NCI-H1694 treated with DMSO at 0.1 percent for 48 hours (cell line): ENCODE measurements at places on chromosomes 11 and 22.
A peak's percentile ranks its signal among the peaks of the same experiment; 100 is the strongest.

DNA sequence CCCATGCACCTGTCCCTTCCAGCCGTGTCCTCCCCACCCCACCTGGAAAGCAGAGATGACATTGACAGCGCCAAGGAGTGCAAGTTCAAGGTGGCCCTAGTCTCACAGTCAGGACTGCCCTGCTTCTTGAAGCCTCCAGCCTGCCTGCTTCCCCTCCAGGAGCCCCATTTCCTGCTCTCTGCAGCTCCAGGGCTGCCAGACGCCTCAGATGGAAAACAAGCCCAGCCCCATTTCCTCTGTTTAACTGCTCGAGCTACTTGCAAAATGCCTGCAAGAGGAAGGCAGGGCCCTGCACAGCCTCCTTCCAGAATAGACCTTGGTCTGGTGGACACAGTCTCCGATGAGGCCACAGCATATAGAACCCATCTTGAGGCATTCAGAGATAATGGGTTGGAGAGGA is 5.0 kb upstream of the DGKZ start:
- no peak for DNase-seq

DNA sequence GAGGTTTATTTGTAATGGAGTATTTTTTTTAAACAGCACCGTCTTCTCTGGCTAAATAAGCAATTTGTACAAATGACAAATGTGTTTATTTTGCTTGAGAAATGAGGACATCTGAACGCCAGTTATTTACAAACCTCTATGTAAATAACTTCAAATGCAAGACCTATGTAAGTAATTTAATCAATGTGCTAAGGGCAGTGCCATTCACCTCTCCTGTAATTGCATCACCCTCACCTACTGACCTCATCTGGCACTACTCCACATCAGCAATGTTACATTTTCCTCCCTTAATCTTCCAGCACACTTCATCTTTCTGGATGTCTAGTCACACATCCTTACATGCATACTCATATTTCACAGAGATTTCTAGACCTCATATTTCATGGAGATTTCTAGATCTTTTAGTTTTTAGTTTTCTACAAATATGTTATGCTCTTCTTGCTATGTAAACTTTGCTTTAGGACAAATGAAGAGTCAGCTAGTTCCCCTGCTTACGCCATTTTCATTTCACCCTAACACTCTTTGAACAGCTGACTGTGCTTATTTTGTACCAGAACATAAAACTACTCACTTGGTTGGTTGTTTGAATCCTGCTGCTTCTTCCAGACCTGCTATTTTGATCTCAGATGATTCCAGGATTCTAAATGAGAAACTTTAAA is 238.6 kb downstream of the GRM5 start:
- no peak for DNase-seq

GRCh38 chr11:103055221-103055890 is 36.6 kb downstream of the DCUN1D5 start:
- no peak for DNase-seq

DNA sequence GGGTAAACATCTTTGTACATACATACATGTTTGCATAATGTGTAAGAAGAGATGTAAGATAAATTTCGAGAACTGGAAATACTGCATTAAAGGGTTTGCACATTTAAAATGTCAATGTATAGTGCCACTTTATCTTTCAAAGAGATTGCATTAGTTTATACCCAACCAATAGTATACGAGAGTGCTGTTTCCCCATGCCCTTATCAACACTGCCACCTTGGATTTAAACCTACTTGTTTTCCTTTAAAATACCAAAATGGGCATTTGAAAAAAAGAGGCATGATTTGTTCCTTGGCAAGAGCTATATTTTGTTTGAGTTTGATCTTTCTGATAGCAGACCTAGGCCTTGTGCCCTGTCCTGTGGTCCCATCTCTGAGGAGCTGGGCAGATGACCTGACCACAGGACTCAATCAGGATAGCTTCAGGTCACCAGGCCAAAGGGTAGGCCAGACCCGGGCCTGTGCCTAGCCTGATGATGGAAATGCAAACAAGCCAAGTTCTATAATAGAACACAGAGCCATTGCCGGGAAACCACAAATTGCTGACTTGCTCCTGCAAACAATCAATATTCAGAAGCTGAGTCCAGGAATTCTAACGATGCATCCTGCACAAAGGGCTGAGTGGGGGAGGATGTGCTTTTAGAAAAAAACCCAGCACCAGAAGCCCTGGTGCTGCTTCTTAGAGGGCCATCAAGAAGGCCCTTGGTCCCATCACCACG is 16.9 kb upstream of the ALG8 start:
- DNase-seq: no peak

DNA sequence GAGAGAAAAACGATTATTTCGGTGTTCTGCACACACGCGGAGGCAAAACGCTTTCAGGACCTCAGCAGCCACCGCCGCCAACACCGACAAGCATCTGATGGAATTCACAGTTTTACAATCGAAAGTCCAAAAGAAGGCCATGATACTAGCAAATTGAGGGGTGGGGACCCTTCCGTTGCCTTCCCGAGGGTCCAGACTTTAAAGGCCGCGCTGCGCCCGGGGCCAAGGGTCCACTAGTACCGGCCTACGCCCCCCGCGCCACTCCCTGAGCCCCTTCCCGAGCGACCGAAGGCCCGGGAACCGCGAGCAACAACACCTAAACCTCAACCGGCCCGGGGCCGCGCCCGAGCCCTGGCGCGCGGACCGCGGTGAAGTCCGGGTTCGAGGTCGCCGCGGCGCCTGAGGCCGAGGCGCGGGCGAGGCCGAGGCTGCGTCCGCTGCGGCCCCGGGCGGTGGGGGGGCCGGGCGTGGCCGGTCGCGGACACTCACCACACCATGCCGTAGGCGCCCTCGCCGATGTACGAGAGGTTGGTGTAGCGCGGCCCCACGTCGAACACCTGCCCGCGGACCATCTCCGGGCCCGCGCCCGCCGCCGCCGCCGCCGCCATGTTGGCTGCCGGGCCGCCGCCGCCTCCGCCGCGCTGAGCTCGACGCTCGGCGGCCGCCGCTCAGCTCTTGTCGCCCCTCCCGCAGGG is 465 bp downstream of the MAPK1 start:
- DNase-seq: no peak

DNA sequence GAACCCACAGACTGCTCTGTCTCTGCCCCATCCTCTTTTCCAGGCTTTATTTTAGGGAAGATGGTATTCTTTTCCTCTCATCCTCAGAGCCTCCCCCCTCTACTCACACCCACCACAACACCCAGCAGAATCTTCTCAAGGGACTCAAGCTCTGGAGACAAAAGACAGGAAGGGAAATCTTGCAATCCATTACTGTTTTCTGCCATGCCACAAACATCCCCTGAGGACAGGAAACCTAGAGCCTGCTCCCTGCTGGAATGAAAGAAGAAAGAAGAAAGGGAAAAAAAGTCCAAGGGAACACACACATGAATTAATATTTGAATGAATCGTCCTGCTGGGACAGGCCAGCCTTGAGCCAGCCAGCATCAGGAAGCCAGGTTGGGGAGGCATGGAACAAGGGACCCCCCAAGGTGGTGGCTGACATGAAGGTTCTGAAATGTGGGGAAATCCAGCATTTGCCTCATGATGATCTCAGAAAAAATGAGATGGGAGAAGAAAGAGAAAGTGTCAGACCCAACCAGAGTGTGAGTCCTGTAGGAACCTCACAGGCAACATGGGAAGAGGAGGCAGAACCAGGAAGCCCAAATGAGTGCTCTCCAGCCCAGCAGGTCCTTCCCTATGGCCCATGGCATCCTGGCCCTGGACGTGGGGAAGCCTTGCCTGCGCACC is 34.0 kb downstream of the SLCO2B1 start:
- no peak for DNase-seq

- DNase-seq: no peak
These were observed 144.1 kb downstream of the NOX4 start for GRCh38 chr11:89347071-89347470.

GRCh38 chr22:35648066-35649025 is at the start of gene APOL6:
APOL6 (plus strand) TSS chr22:35648446; CDS start chr22:35656426, 7,980 bp downstream.
- peak; percentile 6 for DNase-seq

- DNase-seq: no peak
These were observed 66.4 kb downstream of the CTTN start for GRCh38 chr11:70464509-70465361.

GRCh38 chr22:21760640-21761039 is 25.0 kb upstream of the YPEL1 start:
- no peak for DNase-seq

DNA sequence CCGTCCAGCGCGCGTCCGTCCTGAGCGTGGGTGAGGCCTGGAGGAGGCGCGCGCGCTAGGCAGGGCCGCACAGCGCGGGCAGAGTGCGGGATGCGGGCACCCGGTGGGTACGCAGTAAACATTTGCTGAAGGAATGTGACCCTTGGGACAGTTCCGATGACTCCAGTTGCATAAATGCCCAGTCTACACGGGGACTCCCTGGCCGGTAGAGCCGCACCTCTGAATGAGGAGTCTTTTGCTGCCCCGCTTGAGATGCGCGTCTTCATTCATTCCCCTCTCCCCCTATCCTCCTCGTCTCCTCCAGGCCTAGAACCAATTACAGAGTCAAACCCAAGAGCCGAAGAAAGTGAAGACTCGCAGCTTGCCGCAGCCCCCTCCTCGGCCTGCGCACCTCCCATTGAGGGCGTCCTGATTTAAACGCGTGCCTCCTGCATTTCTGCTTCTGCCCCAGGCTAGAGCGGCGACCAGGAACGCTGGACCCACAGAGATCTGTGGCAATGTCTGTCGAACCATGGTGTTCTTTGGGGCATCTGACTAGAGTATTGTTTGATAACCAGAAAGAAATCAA is 729 bp upstream of the CHKB start:
- DNase-seq: no peak

- no peak for DNase-seq
These were observed 34.7 kb downstream of the RNF169 start for GRCh38 chr11:74783241-74783871.

- DNase-seq: no peak
These were observed 66.5 kb upstream of the GRK2 start for GRCh38 chr11:67199751-67200150.

DNA sequence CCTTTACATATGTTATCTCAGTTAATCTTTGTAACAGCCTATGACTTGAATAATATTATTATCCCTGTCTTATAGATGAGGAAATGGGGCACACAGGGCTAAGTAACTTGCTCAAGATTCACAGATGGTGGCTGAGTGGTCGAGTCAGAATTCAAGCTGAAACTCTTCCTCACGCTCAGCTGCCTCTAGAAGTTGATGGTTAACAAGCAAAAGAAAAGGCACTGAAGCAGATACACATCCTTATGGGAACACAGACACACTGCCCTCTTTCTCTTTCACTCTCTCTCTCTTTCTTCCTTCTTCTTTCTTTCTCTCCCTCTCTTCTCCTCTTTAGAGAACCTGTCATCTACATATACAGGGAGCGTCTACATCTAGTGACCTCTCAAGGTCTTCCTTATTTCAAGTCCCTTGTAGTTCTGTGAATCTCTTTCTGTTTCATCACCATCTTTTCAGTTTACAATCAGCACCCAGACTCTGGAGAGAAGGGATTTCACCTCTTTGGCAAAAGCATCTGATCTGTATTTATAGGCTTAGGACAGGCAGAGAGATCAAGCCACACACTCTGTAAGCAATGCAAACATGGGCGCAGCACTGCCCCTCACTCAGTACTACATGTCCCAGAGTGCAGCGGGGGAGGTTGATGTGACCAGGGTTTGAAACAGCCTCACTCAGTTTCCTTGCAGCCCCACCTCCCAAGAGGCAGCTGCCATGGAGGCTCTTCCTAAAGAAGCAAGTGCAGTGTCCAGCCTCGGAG is 75.7 kb downstream of the GRAMD1B start:
- no peak for DNase-seq

DNA sequence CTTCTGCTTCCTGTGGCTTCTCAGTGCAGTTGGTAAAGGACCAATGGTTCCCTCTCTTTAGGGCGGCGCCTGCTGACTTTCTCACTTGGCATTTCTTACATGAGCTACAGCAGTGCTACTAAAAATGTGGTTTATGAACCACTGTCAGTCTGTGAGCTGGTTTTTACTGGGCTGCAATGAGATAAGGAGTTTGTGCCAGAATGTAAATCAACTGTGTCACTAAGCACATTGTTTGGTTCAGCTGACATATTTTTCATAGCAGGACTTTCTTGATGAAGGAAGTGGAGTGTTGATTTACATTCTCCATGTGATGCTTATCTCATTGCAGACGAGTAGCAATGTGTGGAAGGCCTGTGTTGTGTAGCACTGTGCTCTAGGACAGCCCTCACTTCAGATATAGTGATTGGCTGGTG is 463.3 kb downstream of the SOX6 start:
- DNase-seq: no peak

DNA sequence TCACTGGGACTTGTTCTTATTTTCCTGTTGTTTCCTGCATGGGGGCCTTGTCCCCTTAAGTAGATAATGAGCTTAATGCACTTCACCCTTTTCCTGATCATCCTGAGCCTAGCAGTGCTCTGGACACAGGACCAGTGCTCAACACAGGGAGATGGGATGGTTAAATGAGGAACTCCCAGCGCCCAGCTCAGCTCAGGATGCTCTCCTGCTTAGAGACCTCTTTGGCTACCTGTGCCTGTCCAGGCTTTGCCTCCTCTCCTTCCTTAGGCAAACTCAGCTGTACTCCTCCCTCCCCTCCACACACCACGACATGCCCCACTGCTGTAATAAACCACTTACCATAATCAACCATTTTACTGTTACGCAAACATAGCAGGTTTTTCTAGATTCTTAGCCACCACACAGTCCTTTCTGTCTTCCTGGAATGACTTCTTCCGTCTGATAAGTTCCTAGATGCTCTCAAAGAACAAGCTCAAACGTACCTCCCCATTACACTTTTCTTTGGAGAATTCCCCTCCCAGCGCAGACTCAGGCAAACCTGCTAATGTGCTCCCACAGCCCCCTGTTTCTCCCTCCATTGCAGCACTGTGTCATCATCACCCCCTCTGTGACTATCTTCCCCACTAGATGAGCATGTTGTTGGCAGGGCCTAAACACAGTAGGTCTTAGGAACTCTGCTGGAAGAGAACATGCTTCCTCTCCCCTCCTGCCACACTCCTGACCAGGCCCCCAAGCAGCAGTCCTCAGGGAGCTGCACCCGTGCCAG is 113.6 kb downstream of the MICAL2 start:
- no peak for DNase-seq

GRCh38 chr11:35647421-35648093 is 15.0 kb upstream of the TRIM44 start:
- no peak for DNase-seq

GRCh38 chr22:23256171-23256932 is 76.0 kb downstream of the BCR start:
- DNase-seq: no peak

DNA sequence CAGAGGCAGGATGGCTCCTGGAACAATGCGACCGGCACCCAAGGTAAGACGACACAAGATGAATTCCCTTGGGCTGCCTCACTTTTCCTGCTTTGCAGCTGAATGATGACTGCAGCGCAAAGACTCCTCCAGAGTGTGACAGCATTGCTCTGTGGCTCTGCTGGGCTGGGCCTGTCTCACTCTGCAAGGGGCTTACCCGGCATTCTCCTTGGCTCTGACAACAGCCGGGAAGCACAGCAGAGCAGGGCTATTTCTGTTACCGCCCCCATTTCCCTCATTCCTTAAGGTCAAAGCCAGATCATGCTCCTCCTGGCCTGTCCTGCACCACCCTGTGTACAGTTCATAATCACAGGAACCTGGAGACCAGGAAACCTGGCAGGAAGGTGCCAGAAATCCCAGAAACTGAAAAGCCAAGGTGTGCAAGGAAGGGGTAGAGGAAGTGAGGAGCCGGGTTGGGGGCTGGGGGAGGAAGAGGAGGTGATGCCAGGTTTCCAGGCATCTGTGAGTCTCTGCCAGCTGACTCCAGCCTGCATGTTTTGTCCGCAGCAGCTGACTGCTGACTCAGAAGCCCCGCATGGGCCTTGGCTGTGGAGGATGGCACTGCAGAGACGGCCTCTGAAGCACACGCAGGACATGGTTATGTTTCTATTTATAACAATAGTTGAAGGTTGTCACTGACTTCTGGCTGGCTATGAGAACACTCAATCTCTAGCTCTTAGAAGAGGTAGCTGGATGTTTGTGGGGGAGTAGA is 113.6 kb downstream of the MICAL3 start:
- DNase-seq: peak; percentile 58
